Activated gamma-delta T cell (primary cell): ENCODE measurements at places on chromosomes 3 and 15.

DNA sequence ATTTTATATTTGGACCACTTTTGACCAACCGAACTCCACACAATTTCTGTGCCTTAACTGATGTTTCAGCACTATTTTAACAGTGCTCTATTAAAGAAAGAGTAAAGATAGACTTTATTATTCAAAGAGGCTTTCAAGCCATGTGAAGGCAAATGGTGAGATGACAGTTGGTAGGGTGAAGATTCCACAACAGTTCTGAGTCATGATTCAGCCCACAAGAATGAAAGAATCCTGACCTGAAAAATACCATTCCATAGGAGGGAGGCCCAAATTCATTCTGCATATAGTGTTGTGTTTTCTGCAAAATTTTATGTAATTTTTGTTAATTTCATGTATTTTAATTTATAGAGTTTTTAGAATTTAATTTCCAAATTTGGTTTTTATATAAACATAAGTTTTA is 135.6 kb upstream of the STAC start:
- DNase-seq: no peak

DNA sequence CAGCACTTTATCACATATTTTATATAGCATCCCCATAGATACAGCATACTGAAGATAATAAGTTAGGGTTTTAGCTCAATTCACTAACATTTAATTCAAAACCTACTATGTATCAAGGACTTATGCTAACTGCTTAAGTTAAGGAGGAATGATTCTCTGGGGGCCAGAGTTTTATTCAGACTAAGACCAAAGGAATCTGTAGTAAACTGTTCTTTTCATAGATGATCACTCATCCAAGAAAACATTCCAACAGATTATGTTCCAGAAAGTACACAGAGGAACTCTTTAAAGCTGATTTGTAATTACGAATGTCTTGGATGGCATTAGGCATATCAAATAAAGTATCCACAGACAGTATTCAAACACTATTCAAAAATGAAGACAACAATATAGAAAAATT is 226.4 kb downstream of the SCAPER start:
- no peak for DNase-seq

- peak; percentile 29 for DNase-seq
These were observed 735 bp downstream of the GOLGA8B start for GRCh38 chr15:34582461-34583371.

DNA sequence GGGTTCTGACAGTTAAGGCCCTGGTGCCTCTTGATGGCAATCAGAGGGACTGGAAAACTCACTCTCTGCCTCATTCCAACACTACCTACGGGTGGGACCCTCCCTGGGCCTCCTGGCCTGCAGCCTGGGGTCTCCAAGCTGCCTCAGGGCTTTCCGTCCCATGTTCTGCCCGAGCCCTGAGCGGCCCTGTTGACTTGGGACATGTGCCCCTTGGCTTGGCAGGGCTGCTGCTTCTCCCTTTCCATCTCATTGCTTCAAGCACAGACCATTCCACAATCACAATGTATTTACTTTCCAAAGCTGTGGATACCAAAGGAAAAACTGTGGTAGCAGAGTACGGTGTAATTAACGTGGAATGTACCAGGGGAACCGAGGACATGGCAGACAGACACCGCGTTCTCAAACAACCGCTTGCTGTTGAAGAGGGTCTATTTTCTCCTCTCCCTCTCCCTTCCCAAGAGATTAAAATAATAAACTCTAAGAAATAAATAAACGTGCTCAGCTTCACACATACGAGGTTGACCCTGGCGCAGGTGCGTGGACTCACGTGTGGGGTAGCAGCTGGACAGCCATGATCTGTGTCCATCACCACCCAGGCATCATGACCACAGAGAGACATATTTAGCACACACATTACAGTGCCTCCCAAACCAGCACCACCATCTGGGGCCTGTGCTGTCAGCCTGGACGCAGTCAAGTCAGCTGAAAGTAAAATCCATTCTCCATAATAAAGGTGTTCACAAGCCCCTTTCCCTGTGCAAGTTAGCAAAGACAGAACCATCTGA is 172.0 kb downstream of the XXYLT1 start:
- DNase-seq: no peak

- no peak for DNase-seq
These were observed 860.0 kb downstream of the FHIT start for GRCh38 chr3:60391292-60391691.

DNA sequence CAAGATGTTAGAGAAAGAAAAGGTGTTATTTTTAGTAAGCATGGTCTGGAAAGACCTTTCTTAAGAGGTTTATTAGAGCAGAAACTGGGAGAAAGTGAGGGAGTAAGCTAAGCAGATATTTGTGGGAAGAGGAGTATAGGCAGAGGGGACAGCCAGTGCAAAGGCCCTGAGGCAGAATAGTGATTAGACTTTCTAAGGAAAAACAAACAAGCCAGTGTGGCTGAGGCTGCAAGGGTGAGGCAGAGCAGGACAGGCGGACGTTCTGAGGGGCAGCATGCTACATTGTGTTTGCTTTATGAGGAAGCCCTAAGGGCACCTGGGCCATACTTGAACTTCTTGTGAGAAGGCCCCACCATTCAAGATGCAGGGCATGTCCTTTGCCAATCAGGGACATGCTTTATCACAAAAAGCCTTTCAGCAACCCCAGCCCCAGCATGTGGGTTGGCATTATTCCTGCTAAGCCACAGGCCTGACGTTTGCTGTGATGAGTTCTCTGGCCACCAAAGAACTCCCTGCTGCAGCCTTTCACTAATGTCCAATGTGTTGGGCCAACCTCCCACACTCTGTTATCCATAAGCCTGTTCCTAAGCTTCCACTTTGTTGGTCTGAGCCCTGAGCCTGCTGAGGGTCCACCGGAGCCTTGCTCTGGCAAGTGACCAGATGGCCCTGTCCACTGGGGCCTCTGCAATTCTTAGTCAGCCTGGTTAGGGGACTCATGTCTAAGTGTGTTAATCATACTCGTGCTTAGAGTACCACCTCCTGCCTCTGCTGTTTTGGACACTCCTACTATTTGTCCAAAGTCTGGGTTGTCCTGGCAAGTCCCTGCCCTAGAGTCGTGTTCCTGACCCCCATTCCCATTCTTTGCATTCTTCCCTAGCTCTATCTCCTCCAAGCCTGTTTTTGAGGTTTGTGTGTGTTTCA is 209.9 kb upstream of the CTNNB1 start:
- no peak for DNase-seq

GRCh38 chr3:24965706-24966385 is 462.2 kb upstream of the RARB start:
- DNase-seq: no peak

DNA sequence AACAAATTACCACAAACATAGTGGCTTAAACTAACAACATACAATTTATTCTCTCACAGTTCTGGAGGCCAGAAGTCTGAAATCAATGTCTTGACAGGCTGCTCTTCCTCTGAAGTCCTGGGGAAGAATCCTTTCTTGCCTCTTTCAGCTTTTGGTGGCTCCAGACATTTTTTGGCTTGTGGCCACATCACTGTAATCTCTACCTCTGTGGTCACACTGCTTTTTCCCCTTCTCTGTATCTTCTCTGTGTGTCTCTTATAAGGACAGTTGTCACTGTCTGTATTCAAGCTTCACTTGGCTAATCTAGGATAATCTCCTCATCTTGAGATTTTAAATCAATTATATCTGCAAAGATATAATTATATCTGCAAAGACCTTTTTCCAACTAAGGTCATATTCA is 80.3 kb upstream of the ABHD2 start:
- no peak for DNase-seq

- no peak for DNase-seq
These were observed 13.4 kb downstream of the EID1 start for GRCh38 chr15:48891232-48891765.

GRCh38 chr15:74873756-74874424 is 725 bp upstream of the SCAMP2 start:
- no peak for DNase-seq

- DNase-seq: no peak
These were observed 818.2 kb upstream of the LMCD1 start for GRCh38 chr3:7683426-7683825.

GRCh38 chr15:48175126-48175525 is 3.0 kb downstream of the MYEF2 start:
- no peak for DNase-seq

DNA sequence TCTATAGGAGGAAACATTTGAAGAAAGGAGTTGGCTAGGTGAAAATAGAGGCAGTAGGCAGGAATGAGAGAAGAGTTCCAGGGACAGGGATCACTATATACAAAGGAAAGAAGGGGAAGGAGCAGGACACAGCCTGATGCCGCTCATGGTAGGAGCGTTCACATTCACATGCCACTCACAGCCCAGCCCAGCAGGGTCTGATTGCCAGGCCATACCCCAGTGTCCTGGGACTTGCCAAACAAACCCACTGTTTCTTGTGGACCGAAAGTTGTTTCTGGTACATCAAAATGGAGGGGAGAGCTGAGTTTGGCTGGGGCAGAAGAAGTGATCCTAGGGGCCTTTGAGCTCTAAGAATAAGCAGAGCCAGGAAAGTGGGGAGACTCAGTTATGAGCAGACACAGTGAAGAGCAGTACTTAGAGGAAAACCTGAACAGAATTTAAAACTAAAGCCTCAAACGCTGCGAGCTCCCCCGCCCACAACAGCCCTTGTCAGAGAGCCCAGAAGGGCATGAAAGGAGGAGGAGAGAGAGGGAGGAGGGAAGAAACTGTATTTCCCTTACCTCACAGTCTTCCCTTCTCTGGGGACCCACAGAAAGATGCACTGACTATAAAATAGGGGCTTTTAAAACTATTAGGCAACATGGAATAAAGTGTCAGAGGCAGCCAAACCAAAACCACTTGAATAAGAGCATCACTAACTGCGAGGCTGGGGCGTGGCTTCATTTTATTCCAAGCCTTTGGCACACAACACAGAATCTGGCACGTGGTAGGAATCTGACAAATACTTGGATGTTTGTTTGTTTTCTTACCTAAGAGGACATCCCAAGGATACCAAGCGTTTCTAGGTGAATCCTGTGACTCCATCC is 129.0 kb downstream of the RPL22L1 start:
- no peak for DNase-seq

- no peak for DNase-seq
These were observed 54.0 kb upstream of the UMPS start for GRCh38 chr3:124676236-124676635.

GRCh38 chr3:119318876-119319275 is 24.7 kb downstream of the ARHGAP31 start:
- no peak for DNase-seq

GRCh38 chr3:197953325-197953724 is 3.3 kb downstream of the RPL35A start:
- DNase-seq: no peak

DNA sequence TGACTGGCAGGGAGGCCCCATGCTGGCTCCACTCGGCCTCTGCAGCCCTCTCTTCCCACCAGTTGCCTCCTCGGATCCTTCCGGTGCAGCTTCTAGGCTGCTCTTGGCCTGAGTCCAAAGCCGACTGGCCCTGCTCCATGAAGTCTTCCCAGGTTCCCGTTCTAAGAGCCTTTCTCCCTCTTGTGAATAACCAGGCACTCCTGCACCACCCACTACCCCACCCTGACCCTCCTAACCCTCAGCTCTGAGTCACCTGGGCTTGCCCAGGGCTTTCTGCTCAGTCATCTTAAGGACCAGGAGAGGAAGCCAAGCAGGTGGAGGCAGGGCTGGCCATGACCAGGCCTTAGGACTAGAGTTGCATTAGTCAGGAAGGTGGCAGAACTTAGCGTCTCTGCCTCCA is 28.1 kb upstream of the CNBP start:
- DNase-seq: no peak

GRCh38 chr3:115808244-115808643 is 184.9 kb downstream of the GAP43 start:
- no peak for DNase-seq

DNA sequence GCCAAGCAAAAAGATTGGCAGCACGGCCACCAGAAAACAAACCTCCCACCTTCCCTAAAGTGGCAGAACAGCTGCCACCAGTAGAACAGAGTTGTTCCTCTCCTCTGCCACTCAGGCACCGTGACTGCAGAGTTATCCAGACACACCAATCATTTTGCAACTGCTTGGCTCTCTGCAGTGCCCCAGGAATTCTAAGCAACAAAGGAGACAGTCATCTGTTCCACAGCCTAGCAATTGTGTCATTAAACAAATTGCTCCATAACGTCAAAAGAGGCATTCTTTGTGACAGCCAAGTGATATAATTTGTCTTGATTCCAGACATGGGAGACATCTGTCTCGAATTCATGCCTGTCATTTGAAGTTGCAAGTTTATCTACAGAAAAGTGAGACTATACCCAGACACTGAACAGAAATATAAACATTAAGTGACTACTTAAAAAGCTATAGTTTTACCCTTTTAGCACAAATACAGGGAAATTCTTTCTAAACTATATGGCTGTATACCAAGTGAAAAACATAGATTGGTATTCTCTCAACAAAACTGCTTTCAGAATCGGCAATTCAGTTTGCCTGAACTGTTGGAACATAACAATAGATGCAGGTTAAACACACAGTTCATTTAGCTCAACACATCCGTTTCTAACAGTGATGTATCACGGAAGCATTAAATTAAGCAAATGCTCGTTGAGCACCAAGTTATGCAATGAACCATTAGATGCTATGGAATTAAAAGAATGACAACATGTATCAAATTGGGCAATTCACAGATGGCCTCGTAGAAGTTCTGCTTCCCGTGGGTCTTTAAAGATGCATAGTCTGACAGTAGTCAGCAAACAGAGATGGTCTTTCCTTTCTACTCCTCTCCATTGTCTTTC is 281.3 kb downstream of the FGF12 start:
- no peak for DNase-seq

DNA sequence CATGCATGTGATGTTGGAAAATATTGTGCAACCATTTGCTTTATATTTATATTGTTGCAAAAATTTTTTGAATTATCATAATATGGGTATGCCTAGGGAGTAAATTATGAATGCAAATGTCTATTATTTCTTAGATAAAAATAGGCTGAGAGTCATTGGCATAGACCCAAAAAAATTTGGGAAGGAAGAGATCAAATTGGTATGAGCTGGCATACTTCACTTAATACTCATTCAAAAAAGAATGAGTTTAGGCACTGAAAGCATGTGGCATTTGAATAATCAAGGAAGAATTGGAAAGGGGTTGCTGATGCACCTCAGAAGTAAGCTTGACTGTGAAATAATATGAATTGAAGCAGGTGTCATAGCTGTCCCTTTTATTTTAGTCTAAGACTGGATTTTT is 764.0 kb upstream of the DPPA4 start:
- no peak for DNase-seq

DNA sequence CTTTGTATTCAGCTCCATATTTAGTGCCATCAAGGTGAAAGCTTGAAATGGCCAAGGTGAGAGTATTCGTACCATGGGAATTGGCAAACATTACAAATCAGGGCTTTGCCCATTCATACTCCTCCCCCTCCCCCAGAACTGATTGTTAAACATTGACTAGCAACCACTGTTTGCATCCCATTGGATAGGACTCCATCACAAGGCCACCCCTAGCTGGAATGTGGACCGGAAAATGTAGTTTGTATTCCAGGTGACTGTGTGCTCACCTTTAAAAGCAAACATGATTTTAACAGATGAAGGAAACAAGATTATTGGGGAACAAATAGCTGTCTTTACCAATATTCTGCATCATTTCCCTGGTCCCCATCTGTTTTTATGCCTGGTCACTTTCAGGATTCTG is 14.1 kb downstream of the ST3GAL6 start:
- no peak for DNase-seq

- DNase-seq: no peak
These were observed 7.9 kb downstream of the RPSA start for GRCh38 chr3:39414421-39414907.

- DNase-seq: no peak
These were observed 10.5 kb downstream of the LOXL1 start for GRCh38 chr15:73936588-73937290.

GRCh38 chr3:47578691-47579632 is at the start of gene CSPG5:
Gene CSPG5, minus strand, starts transcription at chr3:47578865. Its CDS starts 172 bp downstream, at chr3:47578693.
- peak; percentile 18 for DNase-seq
